ENCODE measurements at places on chromosomes 12 and 14.

GRCh38 chr14:68854421-68854820, 61.6 kb upstream of the ZFP36L1 start:
- DNase-seq: no peak

- DNase-seq: no peak
Measured at GRCh38 chr14:33477797-33478196, 473.1 kb downstream of the EGLN3 start.

DNA sequence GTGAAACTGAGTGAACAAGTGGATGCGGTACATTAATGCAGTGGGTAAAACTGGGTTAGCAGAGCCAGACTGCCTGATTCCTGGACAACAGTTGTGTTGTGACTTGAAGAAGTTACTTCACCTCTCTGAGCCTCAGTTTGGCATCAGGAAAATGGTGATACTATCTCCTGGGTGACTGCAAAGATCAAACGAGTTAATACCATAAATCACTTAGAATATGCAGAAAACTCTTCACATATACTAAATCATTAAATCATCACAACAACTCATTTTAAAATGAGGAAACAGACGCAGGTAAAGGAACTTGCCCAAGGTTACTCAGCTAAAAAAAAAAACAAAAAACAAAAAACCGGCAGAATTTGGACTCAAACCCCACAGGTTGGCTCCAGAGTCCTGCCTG, 811 bp downstream of the MTERF2 start:
- no peak for DNase-seq

DNA sequence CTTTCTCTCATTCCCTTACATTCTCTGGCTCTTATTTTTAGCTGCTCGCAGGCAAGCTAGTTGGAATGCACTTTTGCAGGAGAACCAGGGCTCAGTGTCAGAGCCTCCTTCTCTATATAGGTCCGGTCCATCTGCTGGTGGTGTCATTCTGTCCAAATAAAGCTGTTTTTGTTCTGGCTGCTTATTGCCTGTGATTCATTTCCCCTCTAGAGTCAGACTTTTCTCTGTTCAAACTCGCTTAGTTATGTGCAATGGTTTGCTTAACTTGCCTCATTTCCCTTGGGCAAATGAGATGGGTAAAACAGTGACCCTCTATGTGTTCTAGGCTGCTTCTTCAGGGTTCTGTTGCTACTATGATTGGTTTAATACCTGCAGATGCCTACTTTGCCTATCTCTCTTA, 2.9 kb downstream of the SMARCD1 start:
- DNase-seq: no peak

- DNase-seq: no peak
Measured at GRCh38 chr14:63277591-63278183, 41.0 kb downstream of the GPHB5 start.

- DNase-seq: no peak
Measured at GRCh38 chr14:96064866-96065265, 25.7 kb downstream of the C14orf132 start.

- DNase-seq: no peak
Measured at GRCh38 chr14:74429991-74430390, 4.0 kb upstream of the SYNDIG1L start.

DNA sequence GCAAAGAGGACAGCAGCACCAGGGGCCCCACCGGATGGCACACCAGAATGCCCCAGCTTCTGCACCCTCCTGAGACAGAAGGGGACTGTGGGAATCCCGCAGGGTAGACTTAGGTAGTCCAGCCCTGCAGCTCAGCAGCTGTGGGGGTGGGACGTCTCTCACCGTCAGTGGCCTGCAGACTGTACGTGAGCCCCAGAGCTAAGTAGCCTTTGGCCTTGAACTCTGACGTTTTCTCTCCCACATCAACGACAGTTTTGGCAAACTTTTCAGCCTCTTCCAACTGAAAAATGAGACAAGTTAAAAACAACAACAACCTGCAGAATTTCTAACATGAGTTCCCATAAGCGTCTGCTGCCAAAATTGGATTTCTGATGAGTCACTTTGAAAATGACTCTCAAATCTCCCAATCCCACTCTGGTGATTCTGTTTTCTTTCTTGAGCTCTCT, 161.4 kb downstream of the TTC7B start:
- no peak for DNase-seq

GRCh38 chr12:27013611-27014084, 536 bp downstream of the TM7SF3 start:
- no peak for DNase-seq

GRCh38 chr12:121722511-121722910, 10.0 kb downstream of the TMEM120B start:
- no peak for DNase-seq

- no peak for DNase-seq
Measured at GRCh38 chr12:104150416-104150815, 12.4 kb upstream of the NFYB start.

GRCh38 chr12:119060847-119061796, 79.8 kb downstream of the SRRM4 start:
- peak; percentile 38 for DNase-seq

DNA sequence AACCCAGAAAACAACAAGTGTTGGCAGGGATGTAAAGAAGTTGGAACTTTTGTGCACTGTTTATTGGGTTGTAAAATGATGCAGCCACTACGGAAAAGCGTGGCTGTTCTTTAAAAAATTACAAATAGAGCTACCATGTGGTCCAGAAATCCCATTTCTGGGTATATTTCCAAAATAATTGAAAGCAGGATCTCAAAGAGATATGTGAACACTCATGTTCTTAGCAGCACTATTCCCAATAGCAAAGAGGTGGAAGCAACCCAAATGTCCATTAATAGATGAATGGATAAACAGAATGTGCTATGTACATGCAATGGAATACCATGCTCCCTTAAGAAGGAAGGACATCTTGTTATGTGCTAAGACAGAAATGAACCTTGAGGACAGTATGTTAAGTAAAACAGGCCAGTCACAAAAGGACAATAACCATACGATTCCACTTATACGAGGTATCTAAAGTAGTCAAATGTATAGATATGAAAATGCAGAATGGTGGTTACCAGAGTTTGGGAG, 249.5 kb downstream of the PHLDA1 start:
- DNase-seq: no peak

- no peak for DNase-seq
Measured at GRCh38 chr12:22684140-22685118, 59.5 kb downstream of the ETNK1 start.
